Left colon (tissue), 2 donors: ENCODE measurements at places on chromosomes 2 and 18. TPM values are rescaled to one million over a fixed set of nuclear protein-coding genes. Genes with fewer than 3 reads are reported as not detected.

DNA sequence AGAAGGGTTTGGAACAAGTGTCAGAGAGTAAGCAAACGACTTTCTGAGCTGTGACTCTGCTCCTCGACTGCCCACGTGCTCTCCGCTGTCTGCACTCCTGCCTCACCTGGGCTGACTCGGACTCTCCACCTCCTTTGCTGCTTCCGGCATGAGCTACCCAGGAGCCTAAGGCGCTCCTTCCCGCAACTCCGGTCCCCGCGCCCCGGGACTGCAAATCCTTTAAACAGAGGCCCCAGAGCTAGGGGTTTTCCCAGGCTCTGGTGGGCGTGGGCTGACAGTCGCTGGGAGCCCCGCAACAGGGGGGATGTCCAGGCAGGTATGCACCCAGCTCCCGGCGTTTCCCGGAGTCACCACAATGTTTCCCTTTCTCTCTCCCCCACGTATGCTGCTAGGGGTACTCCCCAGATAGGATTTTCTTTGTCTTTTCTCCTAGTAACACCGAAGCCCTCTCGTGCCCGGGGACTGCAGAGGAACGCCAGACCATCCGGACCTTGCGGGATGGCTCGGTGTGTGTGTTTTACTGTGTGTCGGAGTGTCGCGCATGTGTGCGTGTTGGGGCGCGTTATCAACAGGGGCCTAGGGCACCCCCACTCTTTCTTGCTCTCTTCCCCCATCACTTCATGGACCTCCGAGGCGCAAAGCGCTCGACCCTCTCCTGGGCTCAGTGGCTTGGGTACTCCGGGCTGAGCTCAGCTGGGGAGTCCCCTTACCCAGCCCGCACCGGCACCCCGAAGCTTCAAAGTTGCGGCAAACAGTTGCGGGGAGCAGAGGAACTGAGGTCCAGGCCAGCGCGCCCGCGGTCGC lies 691 bp upstream of the THSD7B start:
- no peak for DNase-seq

Gene TXNDC2
- total RNA-seq, result not detected

Gene NPPC
- not detected for total RNA-seq

Gene KCNG2
- total RNA-seq, result not detected

Gene ZNF236
- 13.0 TPM for total RNA-seq

Gene HES6
- 54.8 TPM for total RNA-seq

Gene SPDYA
- total RNA-seq, result 1.5 TPM

Gene C2orf78
- total RNA-seq, result not detected

Gene SKA1
- total RNA-seq, result 1.0 TPM

Gene TUBA3E
- total RNA-seq, result not detected

DNA sequence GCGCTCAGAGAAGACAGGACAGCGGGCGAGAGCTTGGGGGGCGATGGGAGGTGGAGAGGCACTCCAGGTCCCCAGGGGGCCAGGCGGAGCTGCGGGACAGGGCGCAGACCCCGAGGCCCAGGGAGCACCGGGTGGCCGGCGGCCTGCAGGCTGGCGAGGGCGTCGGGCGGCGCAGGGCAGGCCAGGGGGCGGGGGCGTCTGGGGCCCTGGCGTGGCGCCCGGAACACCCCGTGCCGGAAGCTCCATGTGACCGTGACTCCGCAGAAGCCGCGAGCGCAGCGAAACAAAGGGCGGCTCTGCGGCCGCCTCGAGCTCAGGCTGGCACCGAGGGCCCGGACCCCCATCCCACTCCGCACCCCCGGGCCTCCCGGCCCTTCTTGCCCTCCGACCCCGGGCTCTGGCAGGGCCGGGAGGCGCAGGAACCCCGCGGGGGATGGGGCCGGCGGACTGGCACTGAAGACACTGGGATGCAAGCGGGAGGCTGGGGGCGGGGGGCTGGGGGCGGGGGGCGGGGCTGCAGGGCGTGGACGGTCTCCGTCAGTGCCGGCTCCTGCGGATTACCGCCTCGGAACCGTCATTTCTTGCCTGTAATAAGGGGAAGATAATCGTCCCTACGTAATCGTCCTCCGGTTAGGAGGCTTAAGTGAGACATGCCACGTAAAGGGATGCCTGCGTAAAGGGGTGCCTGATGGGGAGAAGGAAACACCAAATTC lies 19.1 kb downstream of the SH2D6 start:
- DNase-seq, result peak; percentile 86
